Peyer's patch (tissue), 4 donors: ENCODE measurements at places on chromosomes 5 and 9. TPM values are rescaled to one million over a fixed set of nuclear protein-coding genes. Genes with fewer than 3 reads are reported as not detected.

GRCh38 chr5:78738104-78738503 lies 89.5 kb upstream of the LHFPL2 start:
- H3K4me1 ChIP-seq: no peaks in the 10 kb centered on the region
- H3K27me3 ChIP-seq: no peaks in the 10 kb centered on the region
- H3K36me3 ChIP-seq: no peaks in the 10 kb centered on the region
- no peak overlapping the region for H3K27ac ChIP-seq

DNA sequence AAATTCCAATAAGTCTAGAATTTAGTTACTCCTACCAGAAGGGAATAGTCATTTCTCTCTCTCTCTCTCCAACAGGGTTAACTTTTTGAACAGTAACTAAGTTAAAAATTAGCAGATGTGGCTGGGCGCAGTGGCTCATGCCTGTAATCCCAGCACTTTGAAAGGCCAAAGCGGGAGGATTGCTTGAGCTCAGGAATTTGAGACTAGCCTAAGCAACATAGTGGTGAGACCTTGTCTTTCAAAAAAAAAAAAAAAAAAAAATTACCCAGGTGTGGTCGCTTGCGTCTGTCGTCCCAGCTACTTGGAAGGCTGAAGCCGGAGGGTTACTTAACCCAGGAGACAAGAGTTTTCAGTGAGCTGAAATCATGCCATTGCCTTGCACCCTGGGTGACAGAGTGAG lies 639.7 kb downstream of the PTPRD start:
- no peaks in the 10 kb centered on the region for H3K27me3 ChIP-seq
- H3K36me3 ChIP-seq: no peaks in the 10 kb centered on the region
- H3K4me1 ChIP-seq: no peaks in the 10 kb centered on the region
- no peak overlapping the region for H3K4me3 ChIP-seq

DNA sequence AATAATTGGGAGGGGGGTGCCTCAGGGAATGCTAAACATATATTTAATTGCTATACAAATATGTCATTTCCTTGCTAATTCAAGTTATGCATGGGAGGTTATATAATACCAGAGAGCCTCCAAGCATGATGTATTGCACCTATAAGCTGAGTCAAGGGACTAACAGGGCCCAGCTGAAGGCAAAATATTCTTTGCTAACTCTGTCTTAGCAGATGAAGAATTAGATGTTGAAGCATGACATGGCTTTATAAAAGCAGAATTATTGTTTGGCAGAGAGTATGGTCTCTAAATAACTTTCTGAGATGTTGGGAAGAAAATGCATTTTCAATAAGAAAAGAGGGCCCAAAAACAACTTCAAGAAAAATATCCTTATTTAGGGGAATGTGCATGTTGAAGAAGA lies 60.4 kb downstream of the SGCD start:
- H3K27ac ChIP-seq: no peak overlapping the region
- H3K4me3 ChIP-seq: no peak overlapping the region
- H3K27me3 ChIP-seq: no peaks in the 10 kb centered on the region
- no peak for DNase-seq
- H3K36me3 ChIP-seq: no peaks in the 10 kb centered on the region
- H3K4me1 ChIP-seq: no peaks in the 10 kb centered on the region

PDE6A gene
- total RNA-seq: not detected

GRCh38 chr5:57232293-57233033 lies 58.6 kb downstream of the GPBP1 start:
- no peak overlapping the region for H3K4me3 ChIP-seq
- H3K4me1 ChIP-seq: peaks cover 5% of the 10 kb centered on the region
- DNase-seq: no peak
- H3K27ac ChIP-seq: no peak overlapping the region
- H3K27me3 ChIP-seq: no peaks in the 10 kb centered on the region

GRCh38 chr5:10913181-10913810 lies 152.3 kb upstream of the DAP start:
- H3K4me1 ChIP-seq: no peaks in the 10 kb centered on the region
- no peak overlapping the region for H3K4me3 ChIP-seq
- no peaks in the 10 kb centered on the region for H3K36me3 ChIP-seq
- no peaks in the 10 kb centered on the region for H3K27me3 ChIP-seq

GRCh38 chr5:140927228-140927573 lies 1.1 kb downstream of the PCDHAC1 start:
- H3K4me1 ChIP-seq: peaks cover 9% of the 10 kb centered on the region
- peak overlapping the region; percentile 33 for H3K4me3 ChIP-seq
- no peaks in the 10 kb centered on the region for H3K36me3 ChIP-seq
- H3K27ac ChIP-seq: no peak overlapping the region

LCN15 gene
- total RNA-seq: 1.5 TPM

GRCh38 chr5:116951219-116951618 lies 376.6 kb upstream of the SEMA6A start:
- no peak overlapping the region for H3K4me3 ChIP-seq
- H3K27ac ChIP-seq: no peak overlapping the region
- no peak for DNase-seq
- no peaks in the 10 kb centered on the region for H3K27me3 ChIP-seq
- no peaks in the 10 kb centered on the region for H3K36me3 ChIP-seq
- no peaks in the 10 kb centered on the region for H3K4me1 ChIP-seq

GRCh38 chr5:6497262-6497661 lies 48.6 kb downstream of the UBE2QL1 start:
- no peaks in the 10 kb centered on the region for H3K4me1 ChIP-seq
- H3K27ac ChIP-seq: no peak overlapping the region
- no peak overlapping the region for H3K4me3 ChIP-seq
- H3K27me3 ChIP-seq: no peaks in the 10 kb centered on the region
- no peak for DNase-seq
- no peaks in the 10 kb centered on the region for H3K36me3 ChIP-seq

DNA sequence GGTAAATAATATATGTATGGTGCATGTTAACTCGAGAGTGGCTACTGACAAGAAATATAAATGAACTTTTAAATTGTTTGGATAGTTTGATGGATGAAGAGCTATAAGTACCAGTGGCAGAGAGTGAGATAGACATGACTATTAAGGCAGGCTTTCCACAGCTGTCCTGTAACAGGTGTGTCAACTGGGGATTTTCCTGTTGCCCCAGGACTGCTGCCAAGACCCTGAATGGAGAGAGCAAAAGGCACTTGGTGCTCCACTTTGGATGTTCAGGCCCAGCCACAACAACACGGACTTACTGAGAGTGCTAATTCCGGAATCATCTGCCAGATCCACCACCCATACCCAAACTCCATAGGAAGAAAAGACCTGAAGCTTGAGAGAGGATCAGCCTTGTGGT lies 215.1 kb downstream of the SEC61B start:
- no peak overlapping the region for H3K4me3 ChIP-seq
- no peak overlapping the region for H3K27ac ChIP-seq
- DNase-seq: no peak
- H3K36me3 ChIP-seq: no peaks in the 10 kb centered on the region
- no peaks in the 10 kb centered on the region for H3K27me3 ChIP-seq

GRCh38 chr9:126956917-126957686 lies 42.5 kb downstream of the RALGPS1 start:
- no peaks in the 10 kb centered on the region for H3K36me3 ChIP-seq
- DNase-seq: no peak
- no peaks in the 10 kb centered on the region for H3K4me1 ChIP-seq
- H3K4me3 ChIP-seq: no peak overlapping the region
- peak overlapping the region; percentile 68 for H3K27ac ChIP-seq

CACNA1B gene
- 0.38 TPM for total RNA-seq

DNA sequence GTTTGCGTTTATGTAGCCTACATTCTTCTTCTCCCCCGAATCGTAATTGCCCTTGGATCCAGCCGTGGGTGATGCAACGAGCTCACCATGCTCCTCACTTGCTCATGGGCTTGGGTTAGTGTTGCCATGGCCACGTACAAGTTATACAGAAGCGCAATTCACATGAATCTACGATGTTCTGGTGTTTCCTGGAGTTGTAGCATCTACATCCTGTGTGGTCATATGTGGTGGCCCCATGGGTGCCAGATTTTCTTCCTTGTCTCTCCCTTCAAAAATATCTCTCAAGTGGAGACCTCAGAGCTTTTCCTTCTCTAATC lies 115.3 kb downstream of the TLE4 start:
- H3K27ac ChIP-seq: no peak overlapping the region
- H3K27me3 ChIP-seq: no peaks in the 10 kb centered on the region
- H3K4me1 ChIP-seq: no peaks in the 10 kb centered on the region
- no peaks in the 10 kb centered on the region for H3K36me3 ChIP-seq
- DNase-seq: peak; percentile 65

DNA sequence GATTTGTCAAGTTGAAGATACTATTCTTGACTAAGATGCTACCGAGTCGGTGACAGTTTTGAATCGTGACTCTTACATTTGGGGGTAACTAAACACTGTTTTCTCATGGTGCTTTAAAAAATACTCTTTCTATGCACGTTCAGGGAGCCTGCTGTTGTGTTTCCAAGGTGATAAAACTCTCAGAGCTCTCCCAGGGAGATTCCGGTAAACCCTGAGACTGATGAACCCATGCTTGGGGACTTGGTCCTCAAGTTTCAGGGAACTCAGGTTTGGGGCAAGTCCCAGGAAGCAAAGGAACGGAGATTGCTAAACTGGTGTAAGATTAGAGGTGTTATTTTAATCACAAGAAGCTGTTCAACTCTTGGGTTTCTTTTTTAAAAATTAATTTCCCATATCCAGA lies 1.4 kb downstream of the GDA start:
- peak overlapping the region; percentile 87 for H3K4me3 ChIP-seq
- H3K4me1 ChIP-seq: no peaks in the 10 kb centered on the region
- H3K36me3 ChIP-seq: no peaks in the 10 kb centered on the region
- peak overlapping the region; percentile 95 for H3K27ac ChIP-seq
- no peak for DNase-seq
- no peaks in the 10 kb centered on the region for H3K27me3 ChIP-seq

PPP1R26 gene
- total RNA-seq: 15.8 TPM

GRCh38 chr5:154005648-154006047 lies 33.1 kb downstream of the FAM114A2 start:
- H3K36me3 ChIP-seq: no peaks in the 10 kb centered on the region
- H3K27me3 ChIP-seq: no peaks in the 10 kb centered on the region
- no peak for DNase-seq
- H3K4me1 ChIP-seq: no peaks in the 10 kb centered on the region
- no peak overlapping the region for H3K4me3 ChIP-seq

GRCh38 chr5:50658246-50658645 lies 8.2 kb upstream of the PARP8 start:
- DNase-seq: no peak
- no peaks in the 10 kb centered on the region for H3K4me1 ChIP-seq
- no peak overlapping the region for H3K27ac ChIP-seq
- no peak overlapping the region for H3K4me3 ChIP-seq
- no peaks in the 10 kb centered on the region for H3K27me3 ChIP-seq
- H3K36me3 ChIP-seq: no peaks in the 10 kb centered on the region

DNA sequence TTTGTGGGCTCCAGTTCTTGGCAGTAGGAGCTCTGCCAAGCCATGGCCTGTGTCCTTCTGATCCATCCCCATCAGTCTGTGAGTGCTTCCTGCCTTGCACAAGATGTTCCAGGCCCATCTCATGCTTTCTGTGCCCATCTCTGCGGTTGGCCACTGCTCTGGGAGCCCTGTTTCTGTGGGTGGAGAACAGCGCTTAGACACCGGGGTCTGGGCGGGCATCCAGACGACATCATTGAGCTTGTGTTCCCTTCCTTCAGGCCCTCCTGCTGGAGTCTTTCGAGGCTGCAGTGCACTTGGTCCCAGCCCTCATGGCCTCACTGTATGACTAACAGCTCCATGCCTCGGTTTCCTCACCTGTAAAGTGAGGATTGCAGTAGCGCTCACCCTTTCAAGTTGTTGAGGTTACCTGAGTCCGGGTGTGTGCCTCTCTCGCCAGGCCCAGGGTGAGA lies 14.9 kb upstream of the CARD19 start:
- H3K4me3 ChIP-seq: no peak overlapping the region
- no peaks in the 10 kb centered on the region for H3K36me3 ChIP-seq
- peak; percentile 31 for DNase-seq
- H3K27me3 ChIP-seq: no peaks in the 10 kb centered on the region

- H3K4me3 ChIP-seq: no peak overlapping the region
- H3K36me3 ChIP-seq: no peaks in the 10 kb centered on the region
- no peak for DNase-seq
Measured at GRCh38 chr9:19615036-19615624, 173.7 kb downstream of the SLC24A2 start.

DNA sequence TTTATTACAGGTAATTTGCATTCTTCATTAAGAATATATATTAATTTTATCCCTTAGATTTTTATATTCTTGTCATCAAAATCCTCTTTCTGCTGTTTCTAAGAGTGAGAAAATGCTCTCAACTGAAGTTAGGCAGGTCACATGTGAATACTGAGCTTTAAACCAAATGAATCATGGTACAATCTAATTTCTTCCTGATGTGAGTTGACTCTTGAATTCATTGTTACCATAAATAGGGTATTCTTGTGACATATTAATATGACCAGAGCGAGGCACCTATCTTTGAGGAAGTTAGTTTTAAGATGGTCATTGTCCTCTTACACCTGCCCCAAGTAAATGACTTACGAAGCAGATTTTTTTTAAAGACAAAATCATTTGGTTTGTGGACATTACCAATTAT lies 17.4 kb downstream of the C9orf85 start:
- H3K4me1 ChIP-seq: no peaks in the 10 kb centered on the region
- H3K4me3 ChIP-seq: no peak overlapping the region
- no peak for DNase-seq
- H3K36me3 ChIP-seq: no peaks in the 10 kb centered on the region
- no peaks in the 10 kb centered on the region for H3K27me3 ChIP-seq
